ENCODE measurements at places on chromosomes 7 and 10. TPM values are rescaled to one million over a fixed set of nuclear protein-coding genes. Genes with fewer than 3 reads are reported as not detected.

Gene ARHGAP22
- 4.1 TPM for total RNA-seq

DNA sequence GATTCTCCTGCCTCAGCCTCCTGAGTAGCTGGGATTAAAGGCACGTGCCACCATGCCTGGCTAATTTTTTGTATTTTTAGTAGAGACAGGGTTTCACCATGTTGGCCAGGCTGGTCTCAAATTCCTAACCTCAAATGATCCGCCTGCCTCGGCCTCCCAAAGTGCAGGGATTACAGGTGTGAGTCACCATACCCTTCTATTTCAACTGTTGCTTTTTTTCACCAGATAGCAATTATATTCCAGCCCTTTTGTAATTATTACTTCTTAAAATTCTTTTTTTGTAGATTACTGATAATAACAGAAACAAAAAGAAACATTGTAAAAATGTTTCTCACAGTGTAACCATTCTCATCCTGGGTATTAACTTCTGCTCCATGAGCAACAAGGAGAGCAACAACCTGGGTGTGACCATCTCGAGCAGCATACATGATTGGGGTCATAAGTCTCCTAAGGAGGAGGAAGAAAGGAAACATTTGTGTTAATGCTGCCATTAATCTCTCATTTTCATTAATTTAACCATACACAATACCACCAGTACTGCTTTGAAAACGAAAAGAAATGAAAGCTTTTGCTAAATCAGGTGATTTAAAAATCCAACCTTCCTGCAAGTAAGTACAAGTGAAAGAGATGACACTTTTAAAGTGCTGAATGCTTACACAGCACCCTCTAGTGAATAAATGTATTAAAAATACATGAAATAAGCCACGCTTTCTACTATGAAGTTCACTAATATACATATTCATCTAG lies 41.8 kb downstream of the ASZ1 start:
- no peak for DNase-seq

DNA sequence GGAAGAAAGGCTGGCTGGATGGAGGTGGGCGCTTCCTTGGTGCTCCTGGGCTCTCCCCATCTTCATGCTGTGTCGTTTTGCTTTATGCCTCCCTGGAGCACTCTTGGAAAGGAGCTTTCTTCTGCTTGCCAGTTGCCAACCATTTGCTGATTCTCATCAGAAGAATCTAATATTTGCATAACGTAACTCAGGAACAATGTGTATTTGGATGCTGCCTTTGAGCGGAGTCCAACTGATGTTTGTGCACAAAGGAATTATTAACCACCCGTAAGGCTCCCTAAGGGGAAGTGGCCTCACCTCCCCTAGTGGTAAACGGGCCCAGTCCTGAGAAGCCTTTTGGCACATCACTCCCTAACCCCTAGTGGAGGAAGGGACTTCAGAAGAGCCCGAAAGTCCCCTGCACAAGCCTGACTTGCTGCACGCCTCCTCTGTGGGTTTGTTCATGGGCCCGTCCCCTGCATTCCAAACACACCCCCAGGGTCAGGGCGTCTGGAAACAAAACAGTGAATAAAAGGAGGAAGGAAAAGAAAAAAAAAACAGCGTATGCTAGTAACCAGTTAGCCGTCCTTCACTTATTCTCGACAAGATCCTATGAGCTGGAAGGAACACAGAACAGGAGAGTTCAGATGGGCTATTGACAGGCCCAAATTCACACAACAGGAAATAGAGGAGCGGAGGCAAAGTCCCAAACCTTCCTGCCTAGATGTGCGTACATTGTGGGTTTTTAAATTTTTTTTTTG lies 602.2 kb downstream of the LRMDA start:
- no peak for DNase-seq

DNA sequence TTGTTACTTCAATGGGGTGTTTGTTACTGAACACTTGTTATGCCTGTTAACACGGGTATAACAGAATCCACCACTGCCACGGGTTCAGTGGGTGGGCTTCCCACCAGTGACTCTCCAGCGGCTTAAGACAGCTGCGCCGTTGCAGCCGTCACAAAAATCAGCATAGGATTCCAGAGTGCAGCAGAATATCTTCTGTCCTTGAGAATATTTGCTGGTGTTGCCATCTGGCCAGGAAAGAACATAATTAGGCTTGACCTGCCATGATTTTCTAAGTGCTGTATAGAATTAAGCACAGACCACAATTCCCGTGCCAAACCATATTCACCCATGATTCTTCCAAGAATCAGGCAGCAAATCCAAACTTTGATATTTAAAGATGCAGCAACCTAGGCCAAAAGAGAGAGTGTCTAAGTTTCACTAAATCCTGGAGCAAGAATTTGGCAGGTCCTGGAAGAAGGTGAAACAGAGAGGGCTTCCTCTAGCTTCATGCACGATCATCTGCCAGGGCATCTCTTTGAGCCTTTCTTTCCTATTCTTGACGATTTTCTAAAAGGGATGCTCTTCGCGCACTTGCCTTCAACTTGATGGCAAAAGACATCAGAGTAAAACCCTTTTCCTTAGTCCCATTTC lies 95.0 kb downstream of the FRMD4A start:
- no peak for DNase-seq

Gene THAP5
- total RNA-seq: 19.0 TPM

Gene PPP1R3C
- 5.4 TPM for total RNA-seq

DNA sequence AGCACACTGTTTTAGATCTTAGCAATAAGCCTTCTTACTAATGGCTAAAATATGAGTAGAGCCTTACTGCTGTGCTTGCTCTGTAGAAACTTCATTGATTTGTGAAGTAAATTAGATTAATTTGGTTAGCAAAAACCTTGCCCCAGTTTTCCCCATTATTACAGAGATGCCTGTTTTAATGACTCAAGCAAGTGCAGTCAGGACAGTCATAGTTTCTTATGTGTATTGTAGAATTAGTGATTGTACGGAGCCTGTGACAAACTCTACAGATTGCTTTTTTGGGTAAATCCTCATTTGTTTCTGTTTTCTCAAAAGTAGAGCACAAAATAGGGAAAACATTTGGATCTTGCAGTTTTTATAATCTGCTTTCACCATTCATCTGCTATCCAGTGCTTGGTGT lies 7.0 kb downstream of the TAX1BP1 start:
- no peak for DNase-seq

DNA sequence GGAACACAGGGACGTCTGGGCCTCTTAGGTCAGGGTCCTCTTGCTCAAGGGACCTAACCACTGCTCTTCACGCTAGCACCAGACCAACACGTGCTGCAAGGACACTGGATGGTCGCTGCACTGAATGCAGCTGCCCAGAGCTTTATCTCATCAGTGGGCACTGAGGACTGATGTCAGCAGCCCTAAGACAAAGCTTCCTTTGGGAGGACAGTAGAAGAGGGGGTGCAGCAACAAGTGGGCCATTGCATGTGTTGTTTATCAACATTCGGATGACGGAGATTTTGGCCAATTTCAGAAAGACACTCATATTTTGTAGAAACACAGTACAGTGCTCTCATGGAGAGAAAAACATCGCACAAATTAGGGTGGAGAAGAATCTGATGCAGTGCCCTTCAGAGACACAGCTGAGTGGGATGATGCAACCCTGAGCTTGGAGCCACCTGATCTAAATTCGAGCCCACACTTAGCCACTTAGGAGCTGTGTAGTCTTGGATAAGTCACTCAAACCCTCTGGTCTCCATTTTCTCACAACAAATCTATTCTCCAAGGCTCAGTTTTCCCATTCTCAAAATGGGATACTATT lies 1.7 kb downstream of the OPALIN start:
- DNase-seq: no peak

Gene CAV2
- 36.0 TPM for total RNA-seq

- DNase-seq: no peak
Measured at GRCh38 chr7:108418946-108419345, 37.3 kb downstream of the NRCAM start.

GRCh38 chr7:91140286-91140685 lies 123.9 kb upstream of the FZD1 start:
- DNase-seq: no peak

DNA sequence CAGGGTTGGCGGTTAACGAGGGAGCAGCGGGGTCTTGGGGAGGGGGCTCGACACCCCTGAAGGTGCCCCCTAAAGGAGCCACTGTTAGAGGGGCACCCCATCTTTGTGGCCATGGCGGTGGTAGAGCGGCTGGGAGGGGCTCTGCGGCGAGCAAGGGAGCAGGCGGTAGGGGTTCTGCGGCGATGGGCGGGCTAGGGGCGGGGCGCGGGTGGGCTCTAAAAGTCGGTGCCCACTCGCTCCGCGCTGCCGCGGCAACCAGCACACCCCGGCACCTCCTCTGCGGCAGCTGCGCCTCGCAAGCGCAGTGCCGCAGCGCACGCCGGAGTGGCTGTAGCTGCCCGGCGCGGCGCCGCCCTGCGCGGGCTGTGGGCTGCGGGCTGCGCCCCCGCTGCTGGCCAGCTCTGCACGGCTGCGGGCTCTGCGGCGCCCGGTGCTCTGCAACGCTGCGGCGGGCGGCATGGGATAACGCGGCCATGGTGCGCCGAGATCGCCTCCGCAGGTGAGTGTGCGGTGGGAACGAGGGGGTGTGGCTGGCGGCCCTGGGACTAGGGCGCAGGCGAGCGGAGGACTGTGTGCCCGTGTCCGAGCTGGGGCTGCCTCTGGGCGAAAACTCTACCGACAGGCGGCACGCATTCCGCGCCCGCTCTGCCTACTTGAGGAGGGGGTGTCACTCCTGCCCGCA lies at the start of gene MEST:
TSS of gene MEST (plus strand) at position 245 of the 682 bp plus-strand sequence. CDS start at position 474, 229 bp downstream.
- DNase-seq: no peak

Gene PNLIP
- not detected for total RNA-seq

GRCh38 chr10:99673492-99673891 lies 14.2 kb downstream of the ENTPD7 start:
- DNase-seq: no peak

- no peak for DNase-seq
Measured at GRCh38 chr10:21068026-21068656, 171.0 kb upstream of the NEBL start.

DNA sequence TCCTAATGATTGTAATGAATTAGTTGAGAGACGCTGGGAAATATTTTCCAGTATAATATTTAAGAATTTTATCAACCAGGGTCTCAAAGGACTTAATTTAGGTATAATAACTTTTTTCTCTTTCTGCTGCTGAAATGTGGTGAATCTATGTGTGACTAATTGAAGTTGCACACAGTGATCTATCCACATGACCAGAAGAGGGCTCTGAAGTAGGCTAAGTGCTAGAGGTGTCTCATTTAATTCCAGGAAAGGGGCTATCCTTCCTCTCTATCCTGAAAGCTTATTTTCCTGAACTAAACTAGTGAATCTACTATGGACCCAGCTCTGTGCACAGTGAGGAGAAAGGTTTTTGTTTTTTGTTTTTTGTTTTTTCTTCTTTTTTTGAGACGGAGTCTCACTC lies 294.4 kb upstream of the MYO3A start:
- no peak for DNase-seq

GRCh38 chr7:40643664-40644063 lies 508.9 kb downstream of the SUGCT start:
- no peak for DNase-seq

DNA sequence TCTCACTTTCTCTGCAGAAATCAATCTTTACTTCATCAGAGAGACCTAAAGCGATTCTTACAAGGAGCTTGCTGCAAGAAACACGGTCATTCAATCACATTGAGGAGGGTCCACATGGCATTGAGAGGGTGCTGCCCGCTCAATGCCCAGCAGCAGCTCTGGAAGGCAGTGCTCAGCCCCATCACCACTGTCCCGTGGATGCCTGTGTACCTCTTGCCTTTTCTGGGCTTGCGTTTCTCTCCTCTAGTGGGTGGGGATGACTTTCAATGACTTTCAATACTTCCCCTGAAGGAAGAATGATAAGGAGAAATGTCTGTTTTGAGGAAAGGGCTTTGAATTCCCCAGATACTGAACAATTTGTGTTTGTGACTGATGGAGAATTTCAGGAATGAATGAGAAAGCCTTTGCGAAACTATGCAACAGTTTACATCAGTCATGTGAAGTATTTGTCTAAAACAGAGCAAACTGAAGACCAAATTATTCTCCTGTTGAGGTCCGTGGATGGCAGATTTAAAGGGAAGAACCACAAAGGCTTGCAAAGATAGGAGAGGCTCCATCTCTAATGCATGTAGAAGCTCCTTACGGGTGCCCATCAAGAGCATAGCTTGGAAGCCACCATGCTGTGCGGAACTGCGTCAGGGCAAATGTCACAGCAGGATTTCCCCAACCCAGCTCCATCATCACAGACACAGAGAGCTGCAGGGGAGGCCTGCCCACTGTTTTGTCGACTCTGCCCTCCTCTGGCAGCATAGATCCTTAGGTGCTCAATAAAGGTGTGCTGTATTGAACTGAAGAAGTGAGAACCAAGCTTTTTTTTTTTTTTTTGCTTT lies 6.6 kb upstream of the ZNF22 start:
- no peak for DNase-seq

Gene UPK3B
- total RNA-seq: 11.2 TPM

GRCh38 chr10:105149371-105149891 lies 508.3 kb downstream of the SORCS3 start:
- DNase-seq: no peak

DNA sequence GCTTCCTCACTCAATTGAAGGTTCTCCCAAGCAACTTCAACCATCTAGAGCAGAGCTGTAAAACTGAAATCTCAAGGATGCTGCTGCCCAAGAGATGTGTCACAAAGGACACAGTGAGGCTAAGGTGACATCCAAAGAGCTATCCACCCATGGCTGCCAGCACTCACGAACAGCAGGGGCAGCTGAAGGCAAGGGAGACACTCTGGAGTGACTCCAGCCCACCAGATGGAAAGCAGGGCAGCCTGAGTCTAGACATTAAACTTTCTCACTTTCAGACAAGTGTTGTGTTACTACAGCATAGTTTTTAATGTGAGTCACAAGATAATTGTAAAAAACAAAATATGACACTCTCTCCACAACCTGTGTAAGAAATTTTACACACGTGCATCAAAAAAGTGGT lies 113.5 kb downstream of the LARP4B start:
- no peak for DNase-seq

Gene BICC1
- total RNA-seq: 15.2 TPM

- no peak for DNase-seq
Measured at GRCh38 chr7:11613292-11613930, 218.6 kb downstream of the THSD7A start.

DNA sequence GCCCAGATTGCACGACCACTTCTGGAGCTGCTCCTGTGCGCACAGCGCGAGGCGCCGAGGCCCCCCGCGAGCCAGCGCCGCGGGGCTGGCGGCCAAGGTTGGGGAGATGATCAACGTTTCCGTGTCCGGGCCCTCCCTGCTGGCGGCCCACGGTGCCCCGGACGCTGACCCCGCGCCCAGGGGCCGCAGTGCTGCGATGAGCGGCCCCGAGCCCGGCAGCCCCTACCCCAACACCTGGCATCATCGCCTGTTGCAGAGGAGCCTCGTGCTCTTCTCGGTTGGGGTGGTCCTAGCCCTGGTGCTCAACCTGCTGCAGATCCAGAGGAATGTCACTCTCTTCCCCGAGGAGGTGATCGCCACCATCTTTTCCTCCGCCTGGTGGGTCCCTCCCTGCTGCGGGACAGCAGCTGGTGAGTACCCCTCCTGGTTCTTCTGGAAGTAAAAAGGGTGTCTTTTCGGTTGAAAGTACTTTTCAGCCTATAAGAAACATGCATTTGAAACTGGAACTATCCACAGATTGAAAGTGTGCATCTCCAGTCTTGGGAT lies 683 bp downstream of the INSIG1 start:
- no peak for DNase-seq

Gene SYNPO2L
- total RNA-seq: not detected

Gene TAX1BP1
- 87.6 TPM for total RNA-seq

GRCh38 chr7:85510287-85510686 lies 323.4 kb upstream of the SEMA3D start:
- no peak for DNase-seq
